GM23338 (cell line): ENCODE measurements at places on chromosomes 5 and 9. TPM values are rescaled to one million over a fixed set of nuclear protein-coding genes. Genes with fewer than 3 reads are reported as not detected.

ANKDD1B gene
- 0.73 TPM in 1 of 2 replicates, not detected in the other for total RNA-seq

HSPB3 gene
- total RNA-seq, result not detected in 2 replicates

SLC36A1 gene
- 8.2 and 10.4 TPM in 2 replicates for total RNA-seq

PDCD1LG2 gene
- total RNA-seq, result not detected in 2 replicates

TRIM7 gene
- total RNA-seq, result 0.56 and 0.66 TPM in 2 replicates

CTXN3 gene
- total RNA-seq, result not detected in 2 replicates

TNFAIP8 gene
- 29.2 and 30.1 TPM in 2 replicates for total RNA-seq

DNA sequence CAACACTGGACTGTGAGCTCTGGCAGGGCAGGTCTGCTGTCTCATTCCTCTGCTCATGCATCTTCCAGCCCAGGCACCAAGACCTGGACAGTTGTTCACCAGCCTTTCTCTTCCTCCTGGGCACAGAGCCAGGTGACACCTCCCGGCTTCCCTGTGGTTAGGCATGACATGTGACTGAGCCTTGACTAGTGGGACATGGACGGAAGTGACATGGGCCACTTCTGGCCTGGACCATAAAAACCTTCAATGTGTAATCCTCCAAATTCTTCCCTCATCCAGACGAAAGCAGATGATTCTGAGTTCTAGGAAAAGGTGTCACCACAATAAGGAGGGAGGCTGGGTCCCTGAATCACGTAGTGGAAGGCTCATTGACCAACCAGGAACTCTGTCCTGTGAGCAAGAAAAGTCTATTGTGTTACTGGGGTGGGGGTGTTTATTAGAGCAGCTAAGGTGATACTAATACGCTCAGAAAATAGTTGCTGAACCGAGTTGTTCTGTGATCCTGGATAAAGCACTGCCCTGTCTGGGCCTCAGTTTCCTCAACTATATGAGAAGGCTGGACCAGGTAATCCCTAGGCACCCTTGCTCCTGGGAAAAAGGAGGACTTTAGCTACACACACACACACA is 26.6 kb upstream of the CRB2 start:
- no peak for DNase-seq

GRCh38 chr5:136056771-136057335 is 28.1 kb downstream of the TGFBI start:
- DNase-seq, result no peak

DNA sequence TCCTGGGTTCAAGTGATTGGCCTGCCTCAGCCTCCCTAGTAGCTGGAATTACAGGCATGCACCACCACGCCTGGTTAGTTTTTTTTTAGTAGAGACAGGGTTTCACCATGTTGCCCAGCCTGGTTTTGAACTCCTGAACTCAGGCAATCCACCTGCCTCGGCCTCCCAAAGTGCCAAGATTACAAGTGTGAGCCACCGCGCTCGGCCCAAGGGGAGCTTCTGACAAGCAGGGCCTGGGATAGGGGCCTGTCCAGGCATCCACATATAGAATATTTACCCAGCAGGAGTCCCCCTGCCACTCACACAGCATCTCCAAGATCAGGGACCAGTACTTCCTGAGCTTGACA is 10.1 kb downstream of the IRF1 start:
- no peak for DNase-seq

DNA sequence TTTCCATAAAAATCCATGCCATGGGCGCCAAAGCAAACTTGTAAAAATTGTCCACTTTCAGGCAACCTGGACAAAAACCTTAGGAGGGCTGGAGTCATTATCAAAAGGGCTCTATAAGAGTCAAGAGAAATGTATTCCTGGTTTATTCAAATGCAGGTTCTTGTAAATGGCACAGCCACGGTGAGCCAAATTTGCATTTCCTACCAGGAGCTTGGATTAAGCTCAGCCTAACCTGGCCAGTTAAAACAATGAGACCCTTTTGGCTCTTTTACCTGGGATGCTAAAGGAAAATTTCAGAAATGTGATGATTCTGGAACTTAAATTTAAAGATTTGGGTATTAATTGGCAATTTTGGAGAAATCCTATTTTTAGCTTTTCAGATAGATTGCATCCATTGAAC is 8.9 kb upstream of the ZNF474 start:
- peak; percentile 55 for DNase-seq

- no peak for DNase-seq
Observed at GRCh38 chr5:151758141-151758429, 346 bp downstream of the ATOX1 start.

DNA sequence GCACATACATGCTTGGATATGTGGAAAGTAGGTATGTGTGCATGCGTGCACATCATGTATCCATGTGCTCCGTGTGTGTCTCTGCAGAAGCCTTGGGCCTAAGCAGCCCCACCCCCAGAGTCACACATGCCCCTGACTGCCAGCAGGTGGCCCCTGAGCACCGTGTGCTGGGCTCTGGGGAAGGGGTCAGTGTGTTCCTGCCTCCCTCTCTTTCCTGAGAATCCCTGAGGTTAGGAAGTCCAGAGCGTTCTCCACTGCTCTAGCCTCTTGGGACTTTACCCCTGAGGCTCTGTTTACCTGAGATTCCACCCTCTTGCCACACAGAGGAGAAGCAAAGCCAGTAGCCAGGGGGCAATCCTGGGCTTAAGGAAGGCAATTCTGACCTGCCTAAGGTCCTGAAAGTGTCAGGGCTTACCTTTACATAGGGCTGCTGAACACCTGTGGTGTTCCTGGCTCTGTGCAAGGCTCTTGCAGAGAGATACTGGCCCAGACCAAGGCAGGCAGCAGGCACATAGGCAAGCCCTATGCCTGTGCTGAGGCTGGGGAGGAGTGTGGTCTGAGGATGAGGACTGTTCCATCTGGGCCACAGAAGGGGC is 207.3 kb downstream of the TMEM38B start:
- peak; percentile 84 for DNase-seq

- DNase-seq, result no peak
Observed at GRCh38 chr5:144406442-144406841, 235.8 kb downstream of the KCTD16 start.

DNA sequence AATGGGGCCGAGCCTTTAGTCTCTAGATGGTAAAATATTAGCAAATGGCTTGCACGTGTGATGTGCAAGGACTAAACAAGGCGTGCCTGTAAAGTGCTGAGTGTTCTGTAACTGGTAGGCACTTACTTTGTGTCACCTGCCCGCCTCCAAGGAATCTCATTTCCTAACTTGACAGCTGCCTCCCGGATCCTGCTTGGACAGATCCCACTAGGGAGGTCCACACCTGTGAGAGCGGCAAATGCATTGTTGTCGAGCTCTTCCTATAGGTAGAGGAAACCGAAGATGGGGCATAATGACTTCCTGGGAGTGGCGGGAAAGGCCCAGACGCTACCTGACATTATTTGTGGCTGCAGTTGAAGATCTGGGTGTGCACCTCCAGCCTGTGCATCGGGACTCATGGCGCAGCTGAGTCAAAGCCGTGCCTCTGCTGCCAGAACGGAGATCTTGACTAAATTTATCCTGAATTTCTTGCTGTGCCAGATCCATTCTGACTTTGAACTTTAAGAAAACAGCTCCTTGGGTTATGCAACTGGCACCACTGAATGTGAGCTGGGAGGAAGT is 79.8 kb downstream of the TENT4A start:
- no peak for DNase-seq

- DNase-seq, result peak; percentile 83
Observed at GRCh38 chr9:131397100-131397790, 3.4 kb downstream of the PRRC2B start.

DNA sequence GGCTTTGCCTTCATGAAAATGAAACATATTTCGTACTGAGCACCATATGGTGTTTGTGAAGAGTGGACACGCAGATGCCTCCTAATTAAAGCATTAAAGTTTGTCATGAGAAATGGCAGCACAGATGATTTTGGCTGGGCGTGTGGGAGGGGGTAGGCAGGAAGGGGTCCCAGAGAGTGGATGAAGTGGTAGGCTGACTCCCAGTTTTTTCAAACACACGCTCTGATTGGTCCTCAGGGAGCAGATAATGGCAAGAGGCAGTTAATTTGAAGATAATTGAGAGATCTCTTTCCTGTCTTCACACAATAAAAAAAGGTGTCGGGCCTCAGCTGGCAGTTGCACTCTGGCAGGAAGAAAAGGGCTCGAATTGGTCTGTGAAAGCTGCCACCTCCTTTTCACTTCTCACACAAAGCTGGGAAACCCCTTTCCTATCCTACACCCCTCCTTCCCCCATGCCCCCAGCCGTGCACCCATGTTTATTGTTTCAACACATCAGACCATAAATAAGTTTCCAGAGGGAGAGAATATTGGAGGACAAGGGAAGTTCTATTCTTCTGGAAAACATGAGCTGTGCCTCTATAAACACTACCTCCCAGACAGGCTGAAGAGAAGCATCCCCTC is 429.6 kb downstream of the ARHGEF28 start:
- no peak for DNase-seq

DNA sequence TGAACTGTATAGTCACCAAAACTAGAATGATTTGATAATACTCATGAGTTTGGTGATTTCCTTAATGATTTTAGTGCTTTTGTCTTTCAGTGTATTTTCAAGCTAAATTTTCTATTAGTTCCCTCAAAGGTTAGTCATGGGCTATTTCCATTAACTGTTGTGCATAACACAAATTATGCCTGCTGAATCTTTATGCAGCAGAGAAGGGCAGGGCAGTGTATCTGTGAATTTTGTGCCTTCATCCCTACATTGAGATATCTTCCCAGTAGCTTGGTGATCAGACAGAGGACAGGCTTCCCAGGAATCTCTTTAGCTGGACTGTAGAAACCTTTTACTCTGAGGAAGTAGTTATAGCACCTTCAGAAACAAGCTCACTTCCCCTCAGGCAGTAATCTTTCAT is 1036.9 kb downstream of the EFNA5 start:
- no peak for DNase-seq
